ENCODE measurements at places on chromosomes 3 and 15.

GRCh38 chr3:122941228-122942206, 86.0 kb downstream of the SEMA5B start:
- peak; percentile 17 for DNase-seq

DNA sequence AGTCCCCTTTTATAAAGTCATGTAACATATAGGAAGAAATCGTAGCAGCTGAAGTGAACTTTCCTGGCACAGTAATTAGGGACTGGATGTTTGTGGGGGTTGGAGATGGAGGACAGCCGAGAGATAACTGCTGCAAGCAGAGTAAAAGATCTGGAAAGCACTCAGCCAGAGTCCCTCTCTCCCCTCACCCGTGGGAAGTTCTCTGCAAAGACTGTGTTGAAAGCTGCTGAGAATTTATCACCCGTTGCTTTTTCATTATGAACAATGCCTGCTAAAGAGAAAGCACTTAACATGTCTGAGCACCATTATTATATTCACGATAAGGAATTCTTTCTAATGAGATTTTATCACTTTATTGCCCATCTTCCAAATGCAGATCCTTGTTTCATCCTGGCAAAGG, 248.8 kb downstream of the SHOX2 start:
- DNase-seq = no peak

- no peak for DNase-seq
Observed at GRCh38 chr15:98524838-98525660, 123.3 kb upstream of the IGF1R start.

DNA sequence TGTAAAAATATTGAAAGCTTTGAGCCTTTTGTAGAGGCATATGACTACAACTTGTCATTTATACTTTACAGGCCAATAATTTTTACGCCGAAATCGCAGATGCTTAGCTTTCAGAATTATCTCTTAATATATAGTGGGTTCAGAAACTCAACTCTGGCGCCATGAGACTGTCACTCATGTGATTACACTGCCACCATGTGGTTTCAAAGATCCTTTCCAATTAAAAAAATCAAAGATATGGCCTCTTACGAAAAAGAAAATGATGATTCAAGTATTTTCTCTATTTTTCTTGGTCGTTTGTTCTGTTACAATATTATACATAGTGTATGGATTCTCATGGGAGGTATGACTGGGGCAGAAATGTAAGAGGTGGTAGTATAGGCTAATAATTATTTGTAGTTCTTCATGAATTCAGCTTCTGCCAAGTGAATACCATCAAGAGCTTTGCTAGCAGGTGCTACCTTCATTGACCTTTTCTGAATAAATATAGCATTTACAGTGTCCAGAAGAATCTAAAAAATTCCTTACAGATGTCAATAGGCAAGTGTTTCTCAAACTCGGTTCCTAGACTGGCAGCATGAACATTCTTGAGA, 751.7 kb upstream of the GOLIM4 start:
- DNase-seq = peak; percentile 44

GRCh38 chr3:186784820-186785494, 1.6 kb downstream of the EIF4A2 start:
- no peak for DNase-seq

DNA sequence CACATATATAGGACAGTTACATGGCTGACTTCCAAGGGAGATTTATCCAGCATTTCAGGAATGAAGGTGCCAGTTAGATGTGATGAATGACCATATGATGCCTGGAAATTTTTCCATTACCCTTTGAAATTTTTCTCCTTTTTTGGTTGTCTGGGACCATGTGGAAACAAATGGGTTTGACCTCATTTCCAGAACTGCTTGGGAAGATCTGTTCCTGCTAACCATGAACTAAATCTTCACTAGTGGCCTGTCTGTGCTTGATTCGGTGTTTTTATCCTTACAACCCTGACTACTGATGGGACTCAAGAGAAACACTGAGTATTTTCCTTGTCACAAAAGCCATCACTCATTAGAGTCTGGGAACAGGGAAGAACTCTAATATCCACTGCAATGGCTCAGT, 409.4 kb downstream of the PDCD6IP start:
- no peak for DNase-seq

GRCh38 chr3:29468187-29468586, 187.3 kb downstream of the RBMS3 start:
- DNase-seq = no peak

Measured in OCI-LY7 (cell line).